ENCODE measurements at places on chromosomes 6 and 20.
A peak's percentile ranks its signal among the peaks of the same experiment; 100 is the strongest.

GRCh38 chr6:63352069-63352543, 32.3 kb upstream of the LGSN start:
- peak; percentile 6 for DNase-seq

GRCh38 chr6:138287144-138287955, 69.1 kb upstream of the PBOV1 start:
- DNase-seq = peak; percentile 23

- no peak for DNase-seq
These were observed 87.6 kb downstream of the MYB start for GRCh38 chr6:135268740-135269139.

- DNase-seq = no peak
These were observed 121.6 kb upstream of the RNF24 start for GRCh38 chr20:4136967-4137334.

DNA sequence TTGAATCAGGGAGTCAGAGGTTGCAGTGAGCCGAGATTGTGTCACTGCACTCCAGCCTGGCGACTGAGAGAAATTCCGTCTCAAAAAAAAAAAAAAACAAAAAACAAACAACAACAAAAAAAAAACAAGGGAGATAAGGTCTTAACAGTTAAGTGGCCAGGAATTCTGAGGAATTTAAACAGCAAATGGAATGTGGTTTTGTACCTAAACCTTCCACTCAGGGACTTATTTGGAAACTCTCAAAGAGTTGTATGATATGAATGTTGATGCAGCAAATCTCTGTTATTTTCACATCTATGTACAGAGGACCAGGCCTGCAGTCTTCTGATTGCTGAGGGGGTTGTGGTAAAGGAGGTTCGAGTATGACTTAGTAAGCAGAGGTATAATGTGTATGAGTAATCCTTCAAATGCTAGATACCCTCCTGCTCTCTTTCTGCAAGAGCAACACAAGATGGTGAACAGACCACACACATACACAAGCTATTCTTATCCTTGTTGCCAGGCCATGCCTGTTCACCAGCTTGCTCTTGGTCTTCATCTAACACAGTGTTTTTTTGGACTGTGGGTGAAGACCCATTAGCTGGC, 174.9 kb upstream of the SCGN start:
- DNase-seq = no peak

GRCh38 chr6:24902782-24903181, 33.0 kb downstream of the RIPOR2 start:
- DNase-seq = no peak

DNA sequence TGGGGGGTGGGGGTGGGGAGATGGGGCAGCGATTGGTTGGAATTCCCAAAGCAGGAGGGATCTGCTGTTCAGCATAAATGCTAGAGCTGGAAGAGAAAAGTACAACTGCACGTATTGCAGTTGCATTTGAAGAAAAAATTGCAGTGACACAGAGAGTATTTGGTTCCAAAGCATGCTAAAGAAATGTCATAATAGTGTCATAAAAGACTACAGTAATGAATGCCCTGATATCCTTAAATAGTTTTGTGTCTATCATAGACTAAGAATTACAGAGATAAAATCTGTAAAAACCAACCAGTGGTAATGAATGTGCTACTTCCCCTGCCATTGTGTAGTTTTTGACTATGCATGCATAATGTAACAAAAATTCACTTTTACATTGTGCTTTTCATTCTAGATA, 693.6 kb upstream of the SLC35B3 start:
- DNase-seq = no peak
